ENCODE measurements at places on chromosomes 6 and 20.
A peak's percentile ranks its signal among the peaks of the same experiment; 100 is the strongest.

GRCh38 chr20:24370249-24370648, 99.2 kb upstream of the SYNDIG1 start:
- DNase-seq, result no peak

- no peak for DNase-seq
Measured at GRCh38 chr20:33853507-33853813, 42.3 kb downstream of the CHMP4B start.

- no peak for DNase-seq
Measured at GRCh38 chr6:2448826-2449571, 203.6 kb upstream of the GMDS start.

DNA sequence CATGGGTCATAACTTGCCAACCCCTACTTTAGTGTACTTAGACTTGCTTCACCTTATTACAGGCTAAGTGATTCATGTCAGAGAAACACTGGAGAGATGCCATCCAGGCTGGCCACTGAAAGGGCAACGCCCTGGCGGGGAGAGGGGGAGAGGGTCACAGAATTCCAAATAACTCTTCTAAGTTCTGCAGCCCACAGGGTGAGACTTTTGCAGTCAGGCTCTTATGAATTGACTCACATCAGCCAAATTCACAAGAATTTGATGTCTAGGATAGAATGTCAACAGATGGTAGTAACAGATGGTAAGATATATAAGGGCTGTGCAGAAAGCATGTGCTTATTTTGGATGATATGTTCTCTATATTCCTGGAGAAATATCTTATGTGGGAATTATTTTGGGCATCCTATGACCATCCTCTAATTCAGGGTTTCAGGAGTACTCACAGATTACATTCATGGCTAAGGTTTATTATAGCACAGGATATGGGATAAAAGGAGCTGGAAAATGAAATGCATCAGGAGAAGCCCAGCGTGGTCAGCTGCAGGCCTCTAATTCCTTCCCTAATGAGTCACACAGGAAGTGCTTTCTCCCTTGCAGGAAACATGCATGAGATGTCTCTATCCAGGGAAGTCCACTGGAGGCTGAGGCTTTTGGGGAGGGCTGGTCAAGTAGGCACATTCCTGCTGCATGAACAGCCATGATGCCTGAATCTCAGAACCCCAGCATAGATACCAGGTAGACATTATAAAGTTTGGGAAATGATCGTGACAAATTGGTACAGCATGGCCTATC, 58.7 kb upstream of the RIN2 start:
- DNase-seq, result no peak

GRCh38 chr20:25984933-25985332, 288.3 kb upstream of the ZNF337 start:
- DNase-seq, result no peak

DNA sequence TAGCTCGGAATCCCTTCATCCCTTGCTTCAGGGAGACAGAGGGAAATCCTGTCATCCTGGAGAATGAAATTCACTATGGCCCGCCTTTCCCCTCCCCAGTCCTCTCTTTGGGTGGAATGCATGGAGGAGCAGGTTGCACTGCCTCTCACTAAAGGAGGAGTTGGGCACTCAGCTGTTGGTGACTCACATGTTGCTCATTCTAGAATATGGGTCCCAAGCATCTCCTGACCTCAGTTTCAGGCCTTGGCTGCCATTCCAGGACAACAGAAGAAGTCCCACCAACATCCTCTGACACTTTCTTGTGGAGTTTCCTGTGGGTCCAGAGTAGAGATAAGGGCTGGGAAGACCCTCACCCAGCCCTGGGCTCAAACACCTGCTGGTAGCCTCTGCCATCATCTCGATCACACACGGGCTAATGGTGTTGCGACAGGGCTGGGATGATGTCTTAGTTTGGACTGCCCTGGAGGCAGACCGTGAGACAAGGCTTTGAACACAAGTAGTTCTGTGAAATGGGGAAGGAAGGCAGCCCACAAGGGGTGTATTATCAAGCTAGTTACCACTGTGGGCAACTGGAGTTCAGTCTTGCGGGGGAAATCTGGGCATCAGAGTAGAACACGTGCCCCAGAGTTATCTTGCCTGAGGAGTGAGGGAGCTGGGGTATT, 52.4 kb upstream of the RNF24 start:
- DNase-seq, result no peak

- peak; percentile 61 for DNase-seq
Measured at GRCh38 chr20:571754-572441, 28.3 kb upstream of the CSNK2A1 start.

DNA sequence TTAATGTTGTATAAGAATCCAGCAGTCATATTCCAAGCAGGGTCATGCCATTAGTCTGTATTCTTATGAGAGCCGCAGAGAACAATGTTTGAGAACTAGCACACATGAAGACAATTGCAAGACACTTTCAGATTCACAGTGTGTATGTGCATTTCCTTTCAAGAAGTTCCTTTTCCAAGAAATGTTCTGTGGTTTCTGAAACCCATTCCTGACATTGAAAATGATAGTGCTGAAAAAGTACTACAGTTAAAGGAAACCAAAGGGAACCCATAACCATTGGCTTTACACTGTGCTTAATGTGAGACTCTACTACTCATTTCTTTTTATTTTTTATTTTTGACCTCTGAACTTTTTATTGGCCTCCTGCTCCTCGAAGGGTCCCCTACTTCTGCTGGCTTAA, 4.2 kb upstream of the CALHM6 start:
- DNase-seq, result no peak

DNA sequence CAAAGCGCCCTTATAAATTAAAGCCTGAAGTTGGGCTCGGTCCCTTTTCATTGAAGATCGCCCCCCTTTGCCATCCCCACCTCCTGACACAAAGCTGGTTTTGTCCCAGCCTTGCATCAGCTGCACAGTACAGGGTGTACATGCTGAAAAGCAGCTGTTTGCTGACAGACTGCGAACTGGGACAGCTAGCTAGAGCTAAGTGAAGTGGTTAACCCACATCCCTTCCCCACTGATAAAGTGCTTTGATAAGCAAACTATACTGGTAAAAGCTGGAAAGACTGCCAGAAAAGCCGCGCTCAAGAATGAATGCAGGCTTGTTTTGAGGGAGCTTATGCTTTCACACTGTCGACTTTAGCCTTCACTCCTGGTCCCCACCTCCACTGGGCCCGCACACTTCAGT, 207.3 kb downstream of the GMDS start:
- no peak for DNase-seq

- DNase-seq, result no peak
Measured at GRCh38 chr6:164532198-164533044, 777.0 kb downstream of the C6orf118 start.

- no peak for DNase-seq
Measured at GRCh38 chr20:3908667-3909066, 19.5 kb downstream of the PANK2 start.

- DNase-seq, result no peak
Measured at GRCh38 chr20:1185790-1186334, 1.1 kb upstream of the TMEM74B start.

DNA sequence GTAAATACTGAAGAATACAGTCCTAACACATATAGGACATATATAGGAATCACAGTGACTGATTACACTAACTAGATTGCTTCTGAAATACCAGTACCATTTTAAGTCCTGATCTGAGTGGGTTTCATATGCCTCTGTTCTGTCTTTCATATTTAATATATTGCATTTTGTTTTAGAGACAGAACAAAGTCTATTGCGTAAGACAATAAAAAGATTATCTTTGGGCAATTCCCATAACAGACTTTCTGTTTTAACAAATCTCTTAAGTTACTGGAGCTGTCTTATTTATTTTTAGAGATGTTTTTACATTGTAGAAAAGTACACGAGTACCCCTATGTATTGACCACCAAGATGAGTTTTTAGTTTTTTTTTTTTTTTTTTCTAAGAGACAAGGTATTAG, 29.6 kb downstream of the ANKRD6 start:
- no peak for DNase-seq

Measured in Peyer's patch (tissue), 4 donors.